ENCODE measurements at places on chromosomes 1 and 21.

GRCh38 chr1:32380057-32380456, 14.2 kb downstream of the BSDC1 start:
- no peak for DNase-seq

- no peak for DNase-seq
Measured at GRCh38 chr1:164725401-164725800, 166.4 kb downstream of the PBX1 start.

- DNase-seq, result no peak
Measured at GRCh38 chr1:155121249-155121648, 6.4 kb upstream of the EFNA1 start.

DNA sequence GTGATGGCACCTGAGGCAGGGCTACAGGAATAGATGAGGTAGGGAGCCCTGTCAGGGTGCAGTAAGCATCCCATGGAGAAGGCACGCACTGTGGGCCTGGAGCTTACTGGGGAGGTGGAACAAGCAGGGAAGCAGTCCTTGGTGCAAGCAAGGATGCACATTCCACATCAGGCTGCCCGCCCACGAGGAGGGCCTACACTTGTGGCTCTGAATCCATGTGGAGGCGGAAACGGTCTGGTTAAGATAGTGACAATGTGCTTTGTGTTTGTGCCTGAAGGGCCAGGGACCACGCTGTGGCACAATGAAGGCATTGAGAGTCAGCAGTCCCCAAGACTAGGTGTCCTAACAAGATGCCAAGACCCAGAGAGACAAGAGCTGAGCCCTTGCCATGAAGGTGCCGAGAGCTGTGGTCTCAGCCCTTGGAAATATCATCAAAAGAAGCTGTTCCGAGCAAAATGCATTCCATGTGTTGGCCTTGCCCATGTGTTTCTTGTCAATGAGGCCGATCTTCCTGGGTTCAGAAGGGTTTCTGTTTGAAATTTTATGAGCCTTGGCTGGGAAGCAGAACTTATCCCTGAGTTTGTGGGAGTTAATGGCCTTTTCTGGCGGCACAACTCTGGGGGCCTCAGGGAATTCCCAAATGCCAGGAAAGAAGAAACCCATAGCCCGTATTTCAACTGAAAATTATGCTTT, 111.9 kb downstream of the NGF start:
- no peak for DNase-seq

DNA sequence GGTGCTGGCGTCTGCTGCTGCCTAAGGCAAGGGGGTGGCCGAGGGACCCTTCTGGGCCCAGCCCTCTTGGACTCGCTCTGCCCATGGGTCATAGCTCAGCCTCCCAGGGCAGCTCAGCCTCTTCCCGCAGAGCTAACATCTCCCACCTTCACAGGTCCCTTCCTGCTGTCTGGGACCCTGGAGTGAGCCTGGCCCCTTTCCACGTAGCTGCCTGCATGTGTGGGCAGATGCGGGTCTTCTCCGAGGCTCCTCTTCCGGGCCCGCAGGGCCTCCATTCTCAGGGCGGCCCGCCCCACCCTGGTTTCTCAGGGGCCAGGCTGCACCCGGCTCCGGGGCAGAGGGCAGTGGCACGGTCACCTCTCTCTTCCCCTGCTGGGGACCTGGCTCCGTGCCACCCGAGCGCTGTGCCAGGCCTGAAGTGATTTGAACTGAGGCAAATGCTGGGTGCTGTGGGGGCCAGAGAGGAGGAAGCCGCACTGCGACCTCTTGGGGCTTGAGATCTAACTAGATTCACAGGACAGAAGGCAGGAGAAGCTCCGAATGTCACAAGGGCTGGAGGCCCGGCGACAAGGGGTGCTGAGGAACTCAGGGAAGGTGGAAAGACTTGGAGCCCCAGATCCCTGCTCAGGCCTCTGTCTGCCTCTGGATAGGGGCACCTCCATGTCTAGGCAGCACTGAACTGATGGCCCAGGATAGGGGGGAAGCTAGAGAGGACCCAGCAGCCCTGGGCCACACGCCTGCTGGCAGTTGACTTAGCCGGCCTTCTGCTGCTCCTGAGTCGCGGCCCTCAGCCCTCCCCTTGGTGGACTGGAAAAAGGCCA, 40.7 kb downstream of the COQ8A start:
- no peak for DNase-seq

- DNase-seq, result no peak
Measured at GRCh38 chr1:228697207-228698016, 37.9 kb upstream of the RHOU start.

- DNase-seq, result no peak
Measured at GRCh38 chr1:206892351-206892984, 4.8 kb upstream of the IL24 start.

DNA sequence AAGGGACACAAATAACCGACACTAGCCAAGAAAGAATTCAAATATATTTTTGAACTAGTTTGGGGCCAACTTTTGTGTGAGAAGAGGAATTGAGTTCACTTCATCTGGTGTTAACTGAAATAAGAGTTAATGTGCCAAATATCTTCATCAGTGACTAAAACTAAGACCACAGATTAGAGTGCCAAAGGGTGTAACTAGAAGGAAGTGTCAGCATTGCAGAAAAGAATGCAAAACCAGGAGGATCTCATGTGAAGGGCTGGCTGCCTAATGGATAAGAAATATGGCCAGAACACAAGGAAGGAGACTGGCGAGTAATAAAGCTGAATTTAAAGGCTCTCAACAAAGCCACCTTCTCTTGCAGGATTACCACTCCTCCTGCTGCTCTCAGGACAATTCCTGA, 61.8 kb upstream of the LRRC8D start:
- DNase-seq, result no peak

Measured in cortex of kidney (tissue), 1 donor.